ENCODE measurements at places on chromosomes 7 and 10. TPM values are rescaled to one million over a fixed set of nuclear protein-coding genes. Genes with fewer than 3 reads are reported as not detected.

- no peaks in the 10 kb centered on the region for H3K36me3 ChIP-seq
- DNase-seq: no peak
- H3K4me1 ChIP-seq: peaks cover 18% of the 10 kb centered on the region
- no peak overlapping the region for H3K27ac ChIP-seq
These were observed 95.6 kb downstream of the OSBPL3 start for GRCh38 chr7:24884401-24884800.

- H3K27me3 ChIP-seq: peaks cover 3% of the 10 kb centered on the region
- H3K4me3 ChIP-seq: no peak overlapping the region
- H3K36me3 ChIP-seq: no peaks in the 10 kb centered on the region
- H3K4me1 ChIP-seq: peaks cover 37% of the 10 kb centered on the region
- peak overlapping the region; percentile 52 for H3K27ac ChIP-seq
These were observed 43.7 kb downstream of the MKLN1 start for GRCh38 chr7:131371411-131371810.

DNA sequence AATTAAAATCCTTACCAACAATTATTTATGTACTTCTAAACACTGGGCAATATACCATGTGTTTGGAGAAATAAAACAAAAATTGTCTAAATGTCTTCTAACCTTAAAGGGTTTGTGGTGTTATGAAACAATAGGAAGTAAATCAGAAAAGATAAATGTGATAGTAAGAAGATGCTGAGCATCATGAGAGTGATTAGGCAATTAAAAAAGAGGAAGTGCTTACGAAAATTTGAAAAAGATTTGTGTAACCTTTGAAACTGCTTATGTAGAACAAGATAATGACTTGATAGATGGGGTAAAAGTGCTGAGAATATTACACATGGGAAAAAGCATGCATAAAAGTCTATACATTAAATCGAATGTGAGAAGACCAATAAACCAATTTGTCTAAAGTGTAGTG lies 573.4 kb upstream of the CNTNAP2 start:
- H3K36me3 ChIP-seq: no peaks in the 10 kb centered on the region
- H3K27ac ChIP-seq: no peak overlapping the region
- H3K4me1 ChIP-seq: no peaks in the 10 kb centered on the region

DNA sequence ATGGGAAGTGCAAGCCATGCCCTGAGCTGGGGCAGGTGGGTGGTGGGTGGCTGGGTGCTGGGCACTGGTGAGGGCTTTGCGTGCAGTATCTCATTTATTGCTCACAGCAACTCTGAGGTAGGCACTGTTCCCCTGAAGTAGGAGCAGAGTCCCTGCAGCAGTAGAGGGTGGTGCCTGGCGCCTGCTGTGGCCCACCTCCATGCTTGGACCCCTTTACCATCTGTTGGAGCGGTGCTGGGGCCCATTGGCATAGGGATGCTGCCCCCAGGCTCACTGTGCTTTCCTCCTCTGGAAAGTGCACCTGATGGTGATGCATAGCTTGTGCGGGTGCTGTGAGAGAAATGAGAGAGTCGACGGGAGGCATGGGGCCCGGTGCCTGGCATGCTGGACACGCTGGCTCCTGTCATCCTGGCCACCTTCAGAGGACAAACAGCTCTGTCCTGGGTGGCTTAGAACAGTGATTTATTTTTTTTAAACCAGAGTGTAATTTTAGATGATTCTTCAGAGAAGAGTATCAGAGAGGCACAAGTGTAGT lies 10.4 kb downstream of the SFRP5 start:
- peaks cover 7% of the 10 kb centered on the region for H3K27me3 ChIP-seq
- no peaks in the 10 kb centered on the region for H3K4me1 ChIP-seq
- no peak for DNase-seq
- no peak overlapping the region for H3K27ac ChIP-seq

Gene MYPN
- total RNA-seq: not detected
